ENCODE measurements at places on chromosomes 7 and 10.
A peak's percentile ranks its signal among the peaks of the same experiment; 100 is the strongest.

DNA sequence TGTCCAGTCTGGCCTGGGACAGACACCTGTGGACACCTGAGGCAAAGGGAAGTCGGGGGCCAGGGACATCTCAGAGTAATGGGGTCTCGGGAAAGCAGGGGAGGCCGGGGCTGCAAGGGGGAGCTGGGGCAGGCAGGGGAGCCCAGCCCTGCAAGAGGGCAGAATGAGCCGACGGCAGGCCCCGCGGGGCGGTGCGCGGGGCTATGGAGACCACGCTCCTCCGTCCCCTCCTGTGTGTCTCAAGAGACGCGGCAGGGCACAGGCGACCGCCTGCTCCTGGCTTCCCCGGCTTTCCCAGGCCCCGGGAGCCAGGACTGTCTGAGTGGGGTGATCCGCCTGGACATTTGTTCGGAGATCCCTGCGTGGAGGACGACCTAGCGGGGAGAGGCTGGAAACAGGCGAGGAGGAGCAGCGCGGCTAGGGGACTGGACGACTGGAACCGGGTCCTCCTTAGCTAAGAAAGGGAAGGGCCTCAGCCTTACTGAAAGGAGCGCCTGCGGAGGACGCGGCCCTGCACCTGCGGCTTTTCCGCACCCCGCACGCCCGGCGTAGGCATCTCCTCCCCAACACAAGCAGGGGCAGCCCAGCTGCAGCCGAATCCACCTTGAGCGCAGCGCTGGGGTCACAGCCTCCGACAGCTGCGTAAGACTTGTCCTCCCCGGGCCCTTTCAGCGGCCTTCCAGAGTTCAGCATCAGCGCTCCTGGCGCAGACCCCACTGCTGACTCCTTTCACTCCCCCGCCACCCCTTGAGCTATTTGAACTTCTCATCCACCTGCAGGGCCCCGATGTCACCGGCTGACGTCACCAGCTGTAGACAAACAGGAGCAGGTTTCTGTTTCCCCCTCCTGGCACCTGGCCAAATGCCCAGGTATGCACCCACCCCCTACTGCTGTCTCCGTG is 176.4 kb downstream of the ZNF248 start:
- DNase-seq: no peak

DNA sequence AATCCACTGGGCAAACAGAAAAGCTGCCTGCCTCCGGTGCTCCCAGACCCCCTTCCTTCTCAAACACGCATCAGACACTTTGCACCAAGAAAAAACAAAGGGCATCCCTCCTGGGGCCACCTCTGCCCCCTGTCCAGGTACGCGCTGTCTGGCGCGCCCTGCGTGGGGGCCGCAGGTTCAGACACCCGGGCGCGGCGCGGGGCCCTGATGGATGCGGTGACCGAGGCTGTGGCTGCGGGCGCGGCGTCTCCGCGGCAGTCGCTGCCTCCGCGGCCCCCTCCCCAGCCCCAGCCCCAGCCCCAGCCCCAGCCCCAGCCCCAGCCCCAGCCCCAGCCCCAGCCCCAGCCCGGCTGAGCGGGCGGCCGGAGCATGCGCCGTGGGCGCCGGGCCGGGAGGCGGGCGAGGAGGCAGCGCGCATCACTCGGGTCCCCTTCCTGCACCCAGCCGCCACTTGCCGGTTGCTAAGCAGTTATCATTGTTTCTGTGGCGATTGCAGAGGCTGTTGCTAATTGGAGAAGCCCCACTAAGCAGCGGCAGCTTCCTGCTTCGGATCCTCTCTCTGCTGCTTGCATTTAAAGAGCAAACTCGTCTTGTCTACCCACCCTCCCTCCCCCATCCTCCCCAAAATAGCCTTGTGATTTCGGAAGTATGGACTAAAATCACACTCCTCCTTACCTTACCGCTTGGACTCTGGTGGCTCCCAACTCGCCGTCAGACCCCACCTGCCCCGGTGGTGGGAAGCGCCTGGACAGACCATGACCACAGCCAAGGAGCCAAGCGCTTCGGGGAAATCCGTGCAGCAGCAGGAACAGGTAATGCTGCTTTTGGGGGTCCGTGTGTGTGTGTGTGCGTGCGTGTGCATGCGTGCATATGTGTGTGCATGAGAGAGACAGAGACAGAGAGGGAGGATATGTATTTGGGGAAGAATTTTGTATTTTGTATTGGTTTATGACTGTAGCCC is 252.8 kb downstream of the DPP6 start:
- DNase-seq: no peak

DNA sequence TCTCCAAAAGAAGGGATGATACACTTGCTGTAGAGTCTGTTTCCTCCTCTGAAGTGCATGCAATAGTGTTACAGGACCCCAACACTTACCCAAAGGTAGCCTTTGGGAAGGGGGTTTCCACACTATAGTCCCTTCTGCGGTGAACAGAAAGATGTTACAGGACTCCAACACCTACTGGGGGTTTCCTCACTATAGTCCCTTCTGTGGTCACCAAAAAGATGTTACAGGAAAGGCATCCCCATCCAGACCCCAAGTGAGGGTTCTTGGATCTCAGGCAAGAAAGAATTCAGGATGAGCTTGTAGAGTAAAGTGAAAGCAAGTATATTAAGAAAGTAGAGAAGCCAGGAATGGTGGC is 69.2 kb upstream of the PIK3CG start:
- no peak for DNase-seq

DNA sequence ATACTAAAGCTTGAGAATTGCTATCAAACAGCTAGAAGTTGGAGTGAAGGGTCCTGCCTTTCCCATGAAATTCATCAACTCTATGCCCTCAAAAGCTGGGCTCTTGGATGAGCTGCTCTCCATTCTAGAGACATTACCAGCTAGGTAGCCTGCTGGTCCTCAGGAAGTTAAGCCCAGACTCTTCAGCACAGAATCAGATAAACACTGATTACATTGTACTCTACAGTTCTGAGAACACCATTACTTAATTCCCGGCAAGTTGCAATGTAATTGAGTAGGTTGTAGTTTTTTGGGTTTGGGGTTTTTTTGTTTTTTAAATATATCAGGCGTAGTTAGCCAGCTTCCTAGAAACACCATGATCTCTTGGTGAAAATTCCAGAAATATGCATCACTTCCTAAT is 84.1 kb upstream of the PIK3CG start:
- DNase-seq: no peak

- DNase-seq: no peak
These were observed 36.9 kb downstream of the CAPZA2 start for GRCh38 chr7:116899308-116899707.

GRCh38 chr10:113431398-113432160 is 121.3 kb upstream of the HABP2 start:
- no peak for DNase-seq

DNA sequence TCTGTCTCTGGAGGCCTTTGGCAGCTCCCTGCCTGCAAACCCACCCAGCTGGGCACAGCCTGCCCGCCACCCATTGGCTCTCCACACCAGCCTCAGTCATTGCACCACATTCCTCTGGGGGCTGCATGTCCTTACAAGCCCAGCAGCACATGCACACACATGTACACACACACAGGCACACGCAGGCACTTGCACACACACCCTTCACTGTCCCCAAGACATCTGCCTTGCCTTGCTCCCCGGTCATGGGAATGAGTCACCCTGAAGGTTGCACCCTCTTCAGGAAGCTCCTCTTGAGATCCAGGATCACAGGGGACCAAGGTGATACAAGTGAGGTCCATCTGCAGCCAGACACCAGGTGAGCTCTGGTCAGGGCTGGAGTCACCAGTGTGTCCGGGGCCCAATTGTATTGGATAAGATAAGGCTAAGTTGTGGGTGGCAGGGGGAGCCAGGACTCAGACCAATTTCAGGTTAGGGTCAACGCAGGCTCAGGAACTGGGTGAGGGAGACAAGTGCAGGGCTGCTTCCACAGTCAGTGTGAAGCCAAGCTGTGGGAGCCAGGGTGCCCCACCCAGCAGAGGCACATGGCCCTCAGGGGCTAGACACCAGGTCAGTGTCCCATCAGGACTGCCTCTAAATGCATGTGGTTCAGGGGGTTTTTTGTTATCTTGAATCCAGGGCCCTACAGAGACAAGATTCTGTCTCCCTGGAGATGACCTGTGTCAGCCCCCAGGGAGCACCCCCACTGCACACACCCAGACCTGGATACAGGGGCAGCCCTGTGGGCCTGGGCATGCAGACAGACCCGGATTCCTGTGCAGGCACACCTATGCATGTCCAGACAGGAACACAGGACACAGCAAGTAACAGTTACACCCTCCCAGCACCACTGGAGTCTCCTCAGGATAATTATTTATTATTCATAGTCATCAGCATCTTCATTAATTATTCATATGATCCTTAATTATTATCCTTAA is 33.8 kb downstream of the KCNH2 start:
- DNase-seq: no peak

DNA sequence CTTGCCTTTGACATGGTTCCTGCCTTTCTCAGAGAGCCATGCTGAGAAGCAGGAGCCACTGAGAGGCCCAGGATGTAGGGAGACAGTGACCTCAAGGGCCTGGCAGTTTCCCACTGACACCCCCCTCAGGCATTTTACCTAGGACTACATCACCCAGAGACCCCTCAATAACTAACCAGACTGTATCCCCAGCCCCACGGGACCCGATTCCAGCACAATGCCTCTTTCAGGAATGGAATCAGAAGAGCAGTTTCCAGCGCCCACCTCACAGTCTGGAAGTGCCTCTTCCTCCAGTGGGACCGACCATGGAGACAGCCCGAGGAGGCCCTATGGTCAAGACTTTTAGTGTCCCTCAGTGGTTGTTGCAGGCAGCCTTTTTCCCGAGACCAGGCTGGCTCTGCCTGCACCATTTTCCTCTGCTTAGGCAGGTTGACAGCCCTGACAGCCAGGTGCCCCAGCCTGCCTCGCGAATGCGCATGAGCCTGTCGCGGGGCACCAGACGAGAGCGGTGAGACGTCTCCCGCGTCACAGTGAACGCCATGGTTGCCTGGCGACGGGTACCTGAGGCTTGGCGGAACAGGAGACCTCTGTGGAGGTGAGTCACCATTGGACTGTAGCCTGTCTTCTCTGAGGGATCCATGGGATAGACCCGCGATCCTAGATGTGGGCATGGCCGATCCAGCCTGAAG is 28.4 kb upstream of the ZNF273 start:
- no peak for DNase-seq

DNA sequence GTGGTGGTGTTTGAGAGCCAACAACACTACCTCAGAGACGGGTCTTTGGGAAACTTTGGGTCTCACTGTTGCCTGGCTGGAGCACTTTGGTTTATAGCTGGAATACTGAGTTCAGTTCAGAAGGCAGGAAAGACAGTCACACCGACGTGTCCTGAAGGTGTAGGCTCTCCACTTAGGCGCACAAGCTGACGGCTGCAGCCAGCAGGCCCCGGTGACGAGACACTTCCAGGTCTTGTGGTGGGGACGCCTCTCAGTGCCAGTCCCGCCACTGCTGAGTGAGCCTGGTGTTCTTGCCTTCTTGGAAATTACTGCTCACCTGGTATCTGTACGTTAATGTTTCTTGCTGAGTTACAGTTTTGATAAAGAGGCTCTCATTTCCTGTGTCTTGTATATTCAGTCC is 74.0 kb downstream of the WDR37 start:
- DNase-seq: no peak

DNA sequence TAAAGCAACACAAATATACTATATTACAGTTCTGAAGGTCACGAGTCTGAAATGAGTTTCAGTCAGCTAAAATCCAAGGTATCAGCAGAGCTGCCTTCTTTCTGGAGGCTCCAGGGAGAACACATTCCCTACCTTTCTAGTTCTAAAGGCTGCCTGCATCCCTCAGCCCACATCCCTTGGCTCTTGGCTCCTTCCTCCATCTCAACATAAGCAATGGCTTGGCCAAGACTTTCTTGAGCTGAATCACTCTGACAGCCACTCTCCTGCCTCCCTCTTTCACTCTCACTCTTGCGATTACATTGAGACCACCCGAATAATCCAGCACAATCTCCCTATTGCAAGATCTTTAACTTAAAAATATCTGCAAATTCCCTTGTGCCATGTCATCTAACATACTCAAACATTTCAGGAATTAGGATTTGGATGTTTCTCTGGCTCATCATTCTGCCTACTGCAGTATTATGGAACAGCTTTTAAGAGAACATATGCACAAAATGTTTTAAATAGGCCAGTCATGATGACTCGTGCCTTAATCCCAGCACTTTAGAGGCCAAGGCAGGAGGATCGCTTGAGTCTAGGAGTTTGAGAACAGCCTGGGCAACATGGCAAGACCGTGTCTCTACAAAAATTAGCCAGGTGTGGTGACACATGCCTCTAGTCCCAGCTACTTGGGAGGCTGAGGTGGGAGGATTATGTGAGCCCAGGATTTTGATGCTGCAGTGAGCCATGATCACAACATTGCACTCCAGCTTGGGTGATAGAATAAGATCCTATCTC is 144.2 kb upstream of the VSTM2A start:
- DNase-seq: no peak

DNA sequence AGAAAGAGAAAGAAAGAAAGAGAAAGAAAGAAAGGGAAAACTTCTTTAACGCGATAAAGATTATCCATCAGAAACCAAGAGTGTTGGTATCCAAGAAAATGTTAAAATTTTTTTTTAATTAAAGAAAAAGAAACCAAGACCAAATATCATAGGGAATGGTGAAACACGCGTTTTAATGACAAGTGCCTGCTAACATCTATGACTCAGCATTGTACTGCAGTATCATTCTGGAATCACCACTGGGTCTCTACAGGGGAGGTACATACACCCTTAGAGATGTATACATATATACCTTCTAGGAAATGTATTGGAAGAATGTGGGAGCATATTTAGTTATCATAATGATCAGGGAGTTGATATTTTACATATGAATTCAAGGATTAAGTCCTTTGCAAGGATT is 32.1 kb upstream of the PIK3AP1 start:
- no peak for DNase-seq

- DNase-seq: no peak
These were observed 162.0 kb upstream of the TMEM72 start for GRCh38 chr10:44749151-44749550.

DNA sequence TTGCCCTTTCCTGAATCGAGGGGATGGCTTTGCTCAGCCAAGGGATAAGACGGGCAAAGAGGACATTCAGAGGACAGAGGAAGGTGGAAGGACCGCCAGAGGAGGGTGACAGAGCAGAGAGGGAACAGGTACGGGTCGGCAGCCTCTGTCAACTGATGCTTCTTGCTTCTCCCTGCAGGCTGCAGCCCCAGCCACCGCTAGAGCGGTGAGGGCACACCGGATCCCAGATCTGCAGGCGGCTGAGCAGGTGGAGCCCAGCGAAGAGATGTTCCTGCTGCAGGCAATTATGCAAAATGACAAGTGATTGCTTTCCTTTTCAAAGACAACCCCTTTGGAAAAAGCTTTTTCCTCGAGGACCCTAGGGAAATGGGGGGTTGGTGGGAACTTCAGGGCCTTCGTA is 181.9 kb upstream of the ANKRD30A start:
- DNase-seq: no peak

DNA sequence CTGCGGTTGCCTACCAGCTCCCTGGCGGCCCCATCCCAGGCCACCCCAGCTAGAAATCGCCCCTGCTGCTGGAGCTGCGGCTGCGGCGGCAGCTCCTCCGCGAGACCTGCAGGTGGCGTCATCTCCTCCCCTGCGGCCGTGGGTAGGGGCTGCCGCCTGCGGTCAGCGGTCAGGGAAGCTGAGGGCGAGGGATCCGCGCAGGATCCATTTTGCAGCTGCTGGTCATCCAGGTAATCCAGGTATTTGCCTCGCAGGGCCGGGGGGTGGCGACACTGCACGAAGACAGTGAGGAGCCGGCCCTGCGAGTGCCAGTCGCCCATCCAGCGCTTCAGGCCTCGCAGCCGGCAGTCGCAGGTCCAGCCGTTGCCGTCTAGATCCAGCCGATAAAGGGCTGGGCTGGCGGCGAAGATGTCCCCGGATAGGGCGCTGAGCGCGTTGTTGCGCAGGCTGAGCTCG is 1.5 kb downstream of the TRIL start:
- DNase-seq: peak; percentile 40

All from DMS79 (cell line).